ENCODE measurements at places on chromosomes 2 and 18.

DNA sequence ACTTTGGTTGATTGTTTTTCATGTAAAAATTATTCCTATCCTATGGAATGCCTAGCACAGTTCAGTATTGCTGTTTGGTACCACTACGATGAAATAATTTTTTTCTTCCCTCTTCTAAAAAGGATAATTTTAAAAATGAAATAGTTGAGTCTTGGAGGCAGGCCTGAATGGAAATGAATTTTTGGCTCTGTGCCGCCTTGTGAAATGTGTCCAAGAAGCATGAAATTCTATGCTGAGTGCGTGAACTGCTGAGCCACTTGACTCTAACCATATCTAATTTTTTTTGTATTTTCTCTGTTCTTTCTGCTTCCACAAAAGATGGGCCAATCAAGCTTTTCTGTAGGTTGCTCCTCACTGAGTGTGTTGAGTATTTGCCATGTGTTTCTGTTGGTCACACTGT is 95.0 kb downstream of the PRPF40A start:
- DNase-seq = no peak

DNA sequence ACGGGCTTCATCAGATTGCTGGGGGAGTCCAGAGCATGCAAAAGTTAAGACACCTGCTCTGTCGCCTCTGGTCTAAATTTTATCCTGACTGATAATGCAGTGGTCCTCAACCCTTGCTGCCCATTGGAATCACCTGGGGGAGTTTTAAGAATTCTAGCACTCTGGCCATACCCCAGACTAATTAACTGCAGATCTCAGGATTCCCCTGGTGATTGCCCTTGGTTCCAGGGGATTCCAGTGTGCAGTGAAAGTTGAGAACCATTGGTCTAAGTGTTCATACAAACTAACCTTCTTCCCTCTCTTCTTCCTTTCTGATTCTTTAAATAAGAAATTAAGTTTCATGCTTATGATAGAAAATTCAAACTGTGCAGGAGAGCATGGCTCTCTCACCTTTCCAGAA is 105.7 kb upstream of the MGAT5 start:
- no peak for DNase-seq

DNA sequence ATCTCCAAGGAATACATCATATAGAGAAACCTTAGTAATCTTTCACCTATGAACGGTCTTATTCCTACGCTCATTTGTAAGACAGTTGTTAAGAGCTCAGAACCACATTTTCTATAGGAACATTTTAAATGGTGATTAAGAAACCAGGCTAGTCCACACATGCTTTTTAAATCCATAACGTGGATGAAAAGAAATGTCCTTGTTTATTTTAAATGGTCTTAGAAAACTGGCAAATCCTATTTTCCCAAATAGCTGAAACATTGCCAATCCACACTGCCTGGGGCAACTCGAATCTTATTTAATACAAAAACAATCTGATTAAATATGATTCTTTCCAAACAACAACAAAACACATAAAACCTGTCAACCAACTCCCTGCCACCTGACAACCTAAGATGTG is 23.7 kb downstream of the METTL8 start:
- DNase-seq = no peak

GRCh38 chr18:36075862-36076587 is 8.7 kb upstream of the RPRD1A start:
- DNase-seq = no peak
